Activated CD4-positive, alpha-beta T cell treated with anti-CD3 and anti-CD28 coated beads, Interleukin-2, amount 50 U/mL, for 24 hours (primary cell): ENCODE measurements at places on chromosomes 7 and 10.

- no peak for DNase-seq
Measured at GRCh38 chr10:128124813-128125403, 1.3 kb downstream of the MKI67 start.

DNA sequence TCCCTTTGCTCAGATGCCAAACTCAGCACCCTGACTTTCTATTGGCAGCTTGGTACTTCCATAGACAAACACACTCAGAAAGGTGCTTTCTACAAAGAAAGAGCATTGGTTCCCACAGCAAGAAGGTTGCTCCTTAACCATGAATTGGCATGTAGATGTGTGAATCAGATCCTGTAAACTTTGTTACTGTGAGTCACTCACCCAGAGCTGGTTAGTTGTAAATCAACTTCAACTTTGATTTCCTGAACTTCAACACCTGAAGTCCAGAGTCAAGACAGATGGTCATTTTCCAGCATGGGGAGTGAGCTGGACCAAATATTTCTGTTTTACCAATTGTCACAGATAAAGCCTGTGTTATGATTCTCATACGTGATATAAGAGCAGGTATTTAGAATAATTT lies 797.2 kb downstream of the TNS3 start:
- DNase-seq, result no peak

DNA sequence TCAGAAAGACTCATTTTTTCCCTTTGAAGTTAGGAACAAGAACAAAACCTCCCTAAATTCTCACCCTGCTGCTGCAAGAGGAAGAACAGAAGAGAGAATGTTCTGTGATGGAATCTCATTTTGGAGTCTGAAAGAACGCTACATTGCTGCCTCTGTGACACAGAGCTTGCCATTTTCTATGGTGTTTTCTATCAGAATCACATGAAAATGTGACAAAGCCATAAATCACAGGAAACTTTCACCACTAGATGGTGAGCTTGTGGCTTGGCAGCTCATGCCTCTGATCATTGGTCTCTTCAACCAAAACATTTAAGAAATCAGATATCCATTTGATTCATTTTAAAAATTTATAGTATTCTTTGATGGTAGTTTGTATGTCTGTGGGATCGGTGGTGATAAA lies 82.9 kb downstream of the CADPS2 start:
- no peak for DNase-seq

- no peak for DNase-seq
Measured at GRCh38 chr10:100749309-100750217, 4.2 kb downstream of the PAX2 start.

DNA sequence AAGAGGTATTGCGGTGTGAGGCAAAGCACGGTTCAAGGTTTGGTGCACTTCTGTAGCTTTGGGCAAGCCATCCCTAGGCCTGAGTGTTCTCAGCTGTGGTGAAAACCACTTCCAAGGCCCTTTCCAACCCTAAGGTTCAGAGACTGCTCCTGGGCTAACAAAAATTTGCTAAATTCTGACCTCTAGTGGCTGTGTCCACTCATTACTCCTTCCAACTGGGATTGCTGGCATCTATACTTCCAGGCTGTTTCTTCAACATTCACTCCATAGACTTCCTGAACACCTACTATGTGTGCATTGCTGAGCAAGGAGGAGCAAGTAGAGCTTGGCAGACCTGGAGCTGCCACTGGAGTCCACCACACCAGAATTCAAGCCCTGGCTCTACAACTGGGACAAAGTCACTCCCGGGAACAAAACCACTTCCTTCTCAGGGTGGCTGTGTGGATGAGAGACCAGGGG lies 29.3 kb upstream of the SH3PXD2A start:
- DNase-seq, result no peak

- no peak for DNase-seq
Measured at GRCh38 chr10:17066000-17066399, 63.6 kb downstream of the CUBN start.

DNA sequence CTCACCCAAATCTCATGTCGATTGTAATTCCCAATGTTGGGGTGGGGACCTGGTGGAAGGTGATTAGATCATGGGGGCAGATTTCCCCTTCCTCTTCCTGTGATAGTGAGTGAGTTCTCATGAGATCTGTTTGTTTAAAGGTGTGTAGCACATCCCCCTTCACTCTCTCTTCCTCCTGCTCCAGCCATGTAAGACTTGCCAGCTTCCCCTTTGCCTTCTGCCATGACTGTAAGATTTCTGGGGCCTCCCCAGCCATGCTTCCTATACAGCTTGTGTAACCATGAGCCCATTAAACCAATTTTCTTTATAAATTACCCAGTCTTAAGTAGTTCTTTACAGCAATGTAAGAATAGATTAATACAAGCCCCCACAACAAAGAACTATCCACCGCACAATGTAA lies 109.9 kb upstream of the JAZF1 start:
- DNase-seq, result no peak

GRCh38 chr10:65769828-65770227 lies 1156.0 kb upstream of the LRRTM3 start:
- no peak for DNase-seq

- no peak for DNase-seq
Measured at GRCh38 chr10:128027306-128027705, 98.9 kb downstream of the MKI67 start.

DNA sequence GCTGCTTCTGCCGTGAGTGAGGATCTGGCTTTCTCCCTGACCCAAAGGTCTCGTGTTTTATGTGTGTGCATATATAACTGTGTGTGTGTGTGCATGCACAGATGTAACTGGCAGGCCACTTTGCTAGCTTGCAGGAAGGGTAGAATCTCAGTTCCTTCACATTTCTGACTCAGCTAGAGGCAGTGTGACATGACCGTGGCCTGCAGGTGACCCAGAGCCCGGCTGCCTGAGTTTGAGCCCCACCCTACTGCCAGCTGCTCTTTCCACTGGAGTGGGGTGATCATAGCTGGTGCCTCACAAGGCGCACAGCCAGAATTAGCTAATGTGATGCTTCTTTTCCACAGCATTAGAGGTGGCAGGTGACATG lies 9.3 kb upstream of the MYL7 start:
- DNase-seq, result no peak

GRCh38 chr7:14691597-14692203 lies 210.9 kb downstream of the DGKB start:
- DNase-seq, result peak; percentile 13

DNA sequence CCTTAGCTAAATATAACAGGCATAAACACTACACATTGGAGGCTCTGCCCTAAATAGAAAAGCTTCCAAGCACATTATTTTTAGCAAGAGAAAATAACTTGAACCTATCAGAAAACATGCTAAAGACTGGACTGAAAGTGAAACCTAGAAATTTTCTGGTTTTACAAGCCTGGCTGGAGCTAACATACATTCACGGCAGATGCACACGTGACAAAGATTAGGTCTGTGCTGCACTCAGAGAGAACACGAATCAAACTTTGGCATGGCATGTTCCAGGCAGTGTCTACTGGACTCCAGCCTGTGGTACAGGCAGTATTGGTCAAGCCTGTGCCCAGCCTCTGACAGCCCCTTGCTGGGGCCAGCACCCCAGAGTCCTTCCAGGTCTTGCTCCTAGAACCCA lies 94.1 kb upstream of the PCBD1 start:
- DNase-seq, result no peak

DNA sequence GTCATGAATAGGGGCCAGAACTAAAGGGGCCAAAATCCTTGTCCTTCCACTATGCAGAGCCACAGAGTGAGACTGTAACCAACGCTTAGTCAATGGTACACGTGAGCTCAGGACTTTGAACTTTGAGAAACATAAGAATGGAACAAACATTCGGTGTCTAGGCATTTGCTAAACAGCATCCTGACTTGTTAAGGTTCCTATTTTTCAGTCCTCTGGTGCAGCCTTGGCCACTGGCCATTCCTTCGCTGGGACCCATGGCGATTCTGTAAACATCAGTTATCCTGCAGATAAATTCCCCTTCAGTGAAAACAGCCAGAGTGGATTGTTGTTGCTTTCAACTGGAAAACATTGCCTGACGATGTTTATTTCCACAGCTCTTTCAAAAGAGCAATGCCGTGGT lies 266.8 kb downstream of the SORCS1 start:
- DNase-seq, result no peak

- DNase-seq, result peak; percentile 7
Measured at GRCh38 chr7:131424219-131424822, 96.6 kb downstream of the MKLN1 start.

DNA sequence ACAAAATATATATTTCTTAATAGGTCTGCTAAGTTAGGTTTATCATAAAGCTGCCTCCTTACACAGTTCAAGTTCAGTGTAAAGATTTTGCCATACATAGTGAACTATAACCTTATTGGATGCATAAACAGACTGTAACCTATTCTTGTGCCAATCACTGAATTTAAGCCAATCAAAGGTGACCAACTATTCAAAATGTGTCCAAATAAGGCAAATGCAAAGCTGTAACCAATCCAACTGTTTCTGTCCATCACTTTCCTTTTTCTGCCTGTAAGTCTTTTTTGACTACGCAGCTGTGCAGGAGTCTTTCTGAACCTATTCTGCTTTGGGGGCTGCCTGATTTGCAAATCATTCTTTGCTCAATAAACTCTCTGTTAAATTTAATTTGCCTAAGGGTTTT lies 11.6 kb upstream of the DNMBP start:
- no peak for DNase-seq

DNA sequence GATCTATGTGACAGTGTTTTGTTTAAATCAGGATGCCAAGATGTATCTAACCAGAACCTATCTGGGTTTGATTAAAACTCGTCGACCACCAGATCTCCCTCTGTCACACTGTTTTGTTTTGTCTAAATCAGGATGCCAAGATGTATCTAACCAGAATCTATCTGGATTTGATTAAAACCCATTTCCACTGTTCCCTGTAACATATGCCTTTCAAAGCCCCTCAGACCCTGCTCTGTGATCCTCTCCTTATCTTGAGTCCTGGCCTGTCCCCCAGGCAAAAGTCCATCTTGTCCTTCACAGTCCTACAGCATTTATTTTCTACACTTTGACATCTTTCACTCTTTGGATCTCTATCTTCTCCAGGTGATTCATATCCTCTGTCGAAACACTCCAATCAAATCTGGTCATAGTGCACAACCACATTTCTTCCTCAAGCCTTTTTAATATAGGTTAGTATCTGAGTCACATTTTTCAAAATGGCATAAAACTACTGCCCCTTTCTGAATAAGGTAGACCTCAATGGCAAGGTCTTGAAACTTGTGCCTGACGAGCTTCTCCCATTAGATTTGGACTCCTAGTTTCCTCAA lies 32.5 kb downstream of the ERLIN1 start:
- no peak for DNase-seq

DNA sequence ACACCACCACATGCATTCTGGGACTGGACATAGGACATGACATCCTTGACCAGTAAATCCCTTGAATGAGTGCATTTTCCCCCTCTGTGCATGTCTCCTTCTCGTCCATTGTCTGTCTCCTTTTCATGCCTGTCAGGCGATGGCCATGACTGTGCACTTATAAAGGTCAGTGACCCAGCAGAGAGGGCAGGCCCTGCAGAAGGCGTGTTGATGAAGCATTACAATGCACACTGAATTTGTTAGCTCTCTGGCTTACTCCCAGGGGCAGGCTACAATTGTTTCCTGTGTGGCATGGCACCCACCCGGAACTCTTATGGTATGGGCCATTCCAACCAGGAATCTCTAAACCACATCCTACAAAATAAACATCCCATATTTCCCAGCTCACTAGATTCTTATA lies 71.1 kb downstream of the SAMD9 start:
- DNase-seq, result no peak

DNA sequence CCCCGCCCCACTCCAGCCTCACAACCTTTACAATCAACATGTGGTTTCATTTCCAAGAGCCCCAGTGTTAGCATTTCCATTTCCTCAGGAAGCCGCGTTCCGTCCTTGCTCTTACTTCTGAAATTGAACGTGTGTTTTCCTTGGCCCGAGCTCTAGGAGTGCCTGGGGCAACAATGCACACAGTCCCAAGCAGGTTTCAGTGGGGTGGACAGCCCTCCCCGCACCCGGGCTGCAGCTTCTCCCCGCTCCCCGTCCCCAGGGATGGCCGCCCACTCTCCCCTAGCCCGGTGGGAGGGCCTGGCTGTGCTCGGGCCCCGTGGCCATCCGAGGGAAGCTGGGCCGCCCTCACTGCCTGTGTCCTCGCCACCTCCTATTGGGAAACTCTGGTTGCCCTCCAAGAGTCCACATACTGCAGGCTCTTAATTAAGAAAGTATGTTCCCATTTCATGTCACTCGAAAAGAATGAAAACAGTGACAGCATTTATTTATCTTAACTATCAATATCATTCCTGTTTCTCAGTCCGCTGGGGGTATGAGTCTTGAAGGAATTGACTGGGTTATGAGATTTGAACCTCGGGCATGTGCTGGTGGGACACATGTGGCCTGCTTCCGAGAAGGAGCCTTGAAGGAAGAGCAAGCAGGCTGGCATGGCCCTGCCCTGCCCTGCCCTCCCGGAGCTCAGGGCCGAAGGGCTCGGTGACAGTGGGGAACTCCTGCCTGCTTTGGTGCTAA lies 163.8 kb downstream of the GRK5 start:
- no peak for DNase-seq

GRCh38 chr7:142637240-142637639 lies 112.0 kb upstream of the PRSS1 start:
- DNase-seq, result no peak

DNA sequence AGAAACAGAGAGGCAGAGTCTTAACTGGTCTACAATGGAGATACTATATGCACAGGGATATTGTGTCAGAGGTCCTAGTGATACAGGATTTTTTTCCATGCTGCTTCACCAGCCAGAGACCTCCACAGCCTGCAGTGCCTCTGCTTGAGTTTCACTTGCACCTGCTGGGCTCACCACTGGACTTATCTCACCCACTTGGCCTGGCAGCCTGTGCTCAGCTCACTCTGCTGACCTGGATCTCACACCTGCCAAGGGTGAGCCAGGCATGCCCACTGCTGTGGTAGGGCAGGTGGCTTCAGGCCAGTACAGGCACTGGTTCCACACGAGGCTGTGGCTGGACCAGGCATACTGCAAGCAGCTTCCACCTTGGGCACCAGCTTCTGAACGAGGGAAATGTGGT lies 36.6 kb downstream of the PNLIPRP3 start:
- DNase-seq, result no peak

DNA sequence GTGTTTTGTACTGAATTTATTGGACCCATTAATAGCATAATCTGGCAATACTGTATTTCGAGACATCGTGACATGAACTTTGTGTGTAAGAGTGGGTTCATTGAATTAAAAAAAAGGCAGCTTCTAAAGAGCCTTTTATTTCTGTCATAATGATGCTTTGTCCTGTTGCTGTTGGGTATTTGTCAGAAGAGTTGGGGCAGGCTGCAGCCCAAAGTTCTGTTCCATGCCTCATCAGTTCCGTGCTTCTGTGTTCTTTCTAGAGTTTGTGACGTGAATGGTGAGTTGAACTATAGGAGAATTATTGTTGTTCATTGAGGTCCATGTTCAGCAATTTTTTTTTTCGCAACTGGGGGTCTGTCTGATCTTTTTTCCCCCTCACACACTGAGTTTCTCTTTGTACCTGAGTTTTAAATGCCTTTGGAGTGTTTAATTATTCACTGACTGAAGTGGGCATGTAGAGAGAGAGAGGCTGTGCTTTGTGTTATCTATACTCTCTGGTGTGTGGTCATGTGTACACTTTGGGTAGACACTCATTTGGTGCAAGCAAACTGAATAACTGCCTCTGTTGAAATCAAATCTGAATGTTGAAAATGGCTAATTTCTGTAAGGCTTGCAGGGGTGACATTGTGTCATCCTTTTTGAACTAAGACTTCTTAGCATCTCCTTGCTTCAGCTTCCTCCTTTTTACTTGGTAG lies 69.8 kb downstream of the ADD3 start:
- no peak for DNase-seq

GRCh38 chr10:103512591-103513379 lies 19.3 kb downstream of the NEURL1 start:
- no peak for DNase-seq

- DNase-seq, result no peak
Measured at GRCh38 chr10:130771491-130771946, 540.0 kb downstream of the TCERG1L start.

- no peak for DNase-seq
Measured at GRCh38 chr7:116528008-116528789, 3.4 kb downstream of the CAV1 start.
